ENCODE measurements at places on chromosomes 2 and 18.

DNA sequence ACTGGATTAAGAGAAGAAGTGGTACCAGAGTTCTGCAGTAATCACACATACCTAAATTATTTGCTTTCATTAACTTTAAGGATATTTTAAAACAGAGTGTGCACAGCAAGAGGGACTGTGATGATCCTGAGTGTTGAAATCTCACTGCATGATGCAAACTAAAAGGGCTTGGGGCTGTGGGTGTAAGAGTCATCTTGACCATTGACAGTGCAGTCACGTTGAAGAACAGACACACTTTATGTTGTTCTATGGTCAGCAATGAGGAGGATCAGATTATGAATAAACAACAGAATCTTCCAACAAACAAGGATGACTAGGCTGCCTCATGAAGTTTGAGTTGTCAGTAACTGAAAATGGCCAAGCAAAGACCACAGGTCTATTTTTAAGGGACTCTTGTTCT, 87.2 kb upstream of the GALNT5 start:
- DNase-seq = no peak

GRCh38 chr2:6290217-6291015, 575.3 kb downstream of the CMPK2 start:
- no peak for DNase-seq

- DNase-seq = no peak
Measured at GRCh38 chr2:100367163-100367562, 44.9 kb upstream of the LONRF2 start.

DNA sequence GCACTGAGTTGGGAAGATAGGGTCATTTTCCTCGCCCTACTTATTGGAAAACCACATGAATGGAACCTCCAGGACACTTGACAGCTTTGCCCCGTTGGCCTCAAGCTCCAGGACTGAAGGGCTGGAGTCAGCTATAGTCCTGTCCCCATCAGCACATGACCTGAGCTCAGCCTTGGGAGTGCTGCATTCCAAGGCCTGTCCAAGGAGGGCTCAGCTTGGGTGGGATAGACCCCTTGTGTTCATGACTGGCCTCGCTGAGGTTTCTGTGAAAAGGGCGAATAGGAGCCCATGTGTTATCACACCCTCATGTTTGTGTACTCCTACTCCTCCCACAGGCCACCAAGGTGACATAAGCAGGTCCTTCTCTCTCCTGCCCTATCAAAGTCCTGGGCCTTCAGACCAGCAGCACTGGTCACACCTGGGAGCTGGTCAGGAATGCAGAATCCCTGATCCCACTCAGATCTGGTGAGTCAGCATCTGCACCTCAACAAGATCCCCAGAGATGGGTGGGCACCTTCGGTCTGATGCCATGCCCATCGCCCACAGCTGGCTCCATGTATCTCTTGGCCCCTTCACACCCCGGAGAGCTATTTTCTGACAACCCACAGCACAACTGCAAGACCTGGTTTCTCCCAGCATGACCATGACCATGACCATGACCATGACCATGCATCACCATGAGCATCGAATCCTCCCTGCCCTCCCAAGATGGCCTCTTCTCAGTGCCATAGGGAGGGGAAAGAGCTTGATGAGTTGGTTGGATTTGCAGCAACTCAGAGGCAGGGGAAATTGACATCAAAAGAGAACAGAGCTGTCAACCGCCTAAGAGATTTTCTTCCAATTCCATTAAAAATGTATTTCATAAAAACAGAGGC, 83.0 kb upstream of the RAB6C start:
- DNase-seq = no peak

GRCh38 chr2:71494523-71495155, 41.3 kb downstream of the DYSF start:
- DNase-seq = no peak

- DNase-seq = no peak
Measured at GRCh38 chr2:10303181-10303693, 533 bp downstream of the HPCAL1 start.

GRCh38 chr2:110655701-110656100, 22.2 kb downstream of the BUB1 start:
- DNase-seq = no peak

DNA sequence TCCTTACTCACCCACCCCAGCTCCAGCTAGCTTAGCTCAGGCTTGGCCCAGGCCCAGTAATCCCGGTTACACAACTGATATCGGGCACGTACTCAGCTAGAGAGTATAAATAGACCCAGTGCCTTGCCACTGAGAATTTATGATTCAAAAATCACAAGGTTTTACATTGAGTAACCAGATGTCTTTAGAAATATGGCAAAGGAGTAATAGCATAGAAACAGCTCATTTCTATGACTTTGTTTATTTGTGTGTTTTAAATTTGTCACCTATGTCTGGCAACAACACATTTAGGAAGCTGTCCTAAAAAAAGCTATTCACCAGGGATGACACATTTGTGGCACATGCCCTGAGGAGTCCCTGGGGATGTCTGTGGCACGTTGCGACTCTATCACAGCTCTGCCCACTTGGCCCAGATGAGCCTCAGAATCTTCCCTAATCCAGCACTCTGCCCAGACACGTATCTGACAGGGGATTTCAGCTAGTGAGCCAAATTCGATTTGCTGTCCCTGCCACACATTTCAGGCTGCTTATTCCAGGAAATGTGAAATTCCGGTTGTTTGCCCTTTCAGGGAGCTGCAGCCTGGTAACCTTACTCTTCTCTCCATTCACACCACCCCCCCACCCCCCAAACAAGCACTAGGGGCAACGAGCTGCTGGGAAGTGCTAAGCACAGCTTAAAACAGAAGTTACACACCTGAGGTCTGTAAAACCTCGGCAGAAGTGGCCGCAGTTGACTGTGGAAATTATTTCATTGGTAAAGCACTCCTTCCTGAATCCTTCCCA, 85.4 kb upstream of the ZCCHC2 start:
- DNase-seq = no peak

DNA sequence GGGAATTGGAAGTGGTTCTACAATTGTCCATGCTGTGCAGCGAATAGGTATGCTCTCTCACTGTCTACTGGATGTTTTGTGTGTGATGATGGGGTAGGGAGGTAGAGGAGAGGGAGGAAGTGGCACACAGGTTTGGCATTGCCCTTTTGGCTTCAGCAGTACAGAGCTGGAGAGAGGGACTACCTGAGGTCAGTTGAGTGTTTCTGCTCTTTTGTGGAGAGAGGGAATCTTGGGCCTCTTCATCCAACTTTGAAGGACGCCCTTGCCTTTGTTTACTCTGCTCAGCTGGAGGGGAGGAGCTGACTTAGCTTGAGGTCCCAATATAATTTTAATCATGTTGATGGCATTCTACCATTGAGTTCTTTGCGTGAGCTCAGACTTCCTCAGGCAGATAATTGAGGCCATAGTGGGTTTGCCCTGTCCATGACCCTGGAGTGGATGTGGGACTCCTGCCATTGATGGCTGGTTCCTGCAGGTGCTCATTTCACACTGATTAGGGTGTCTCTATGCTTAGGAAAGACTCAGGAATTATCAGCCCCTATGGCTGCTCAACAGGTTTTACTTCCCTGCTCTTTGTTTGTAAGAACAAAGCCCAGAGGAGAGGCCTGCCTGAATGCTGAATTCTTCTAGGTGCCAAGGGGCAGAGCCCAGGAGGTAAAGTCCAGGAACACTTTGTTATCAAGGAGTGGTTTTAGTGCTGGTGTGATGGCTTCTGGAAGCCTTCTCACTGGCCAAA, 7.2 kb downstream of the RPIA start:
- no peak for DNase-seq

DNA sequence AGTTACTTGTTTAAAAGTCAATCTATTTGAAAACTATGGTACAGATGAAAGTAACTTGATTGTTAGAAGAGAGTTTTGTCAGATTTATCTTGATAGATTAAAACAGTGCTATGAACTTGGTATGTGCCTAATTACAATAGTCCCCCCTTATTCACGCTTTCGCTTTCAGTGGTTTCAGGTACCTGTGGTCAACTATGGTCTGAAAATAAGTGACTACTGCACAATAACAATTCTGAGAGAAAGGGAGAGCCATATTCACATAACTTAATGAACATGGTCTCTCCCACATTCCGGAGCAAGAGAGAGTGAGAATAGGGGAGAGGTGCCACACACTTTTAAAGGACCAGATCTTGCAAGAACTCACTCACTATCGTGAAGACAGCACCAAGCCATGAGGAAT, 13.2 kb upstream of the MAP4K4 start:
- DNase-seq = no peak

GRCh38 chr2:112870841-112871835, 34.6 kb upstream of the IL1B start:
- DNase-seq = no peak

DNA sequence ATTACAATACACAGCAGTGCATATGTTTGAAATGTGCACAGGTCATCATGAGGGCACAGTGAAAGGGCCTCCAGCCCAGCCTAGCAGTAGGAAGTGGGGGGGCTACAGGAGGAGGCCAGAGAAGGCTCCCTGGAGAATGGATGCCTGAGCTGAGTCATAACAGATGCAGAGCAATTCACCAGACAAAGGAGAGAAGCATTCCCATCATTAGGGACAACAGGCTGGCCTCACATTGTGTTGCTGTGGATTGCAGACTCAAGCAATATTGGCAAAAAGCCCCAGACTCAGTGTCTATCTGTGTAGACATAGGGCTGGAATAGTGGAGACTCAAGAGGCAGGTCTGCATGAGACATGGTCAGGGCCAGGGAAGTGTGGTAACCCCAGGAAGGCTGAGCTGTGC, 329.9 kb downstream of the DLGAP1 start:
- DNase-seq = no peak
